Left hindlimb (tissue), 1 donor: ENCODE measurements at places on chromosomes 3 and 15.
A peak's percentile ranks its signal among the peaks of the same experiment; 100 is the strongest.

DNA sequence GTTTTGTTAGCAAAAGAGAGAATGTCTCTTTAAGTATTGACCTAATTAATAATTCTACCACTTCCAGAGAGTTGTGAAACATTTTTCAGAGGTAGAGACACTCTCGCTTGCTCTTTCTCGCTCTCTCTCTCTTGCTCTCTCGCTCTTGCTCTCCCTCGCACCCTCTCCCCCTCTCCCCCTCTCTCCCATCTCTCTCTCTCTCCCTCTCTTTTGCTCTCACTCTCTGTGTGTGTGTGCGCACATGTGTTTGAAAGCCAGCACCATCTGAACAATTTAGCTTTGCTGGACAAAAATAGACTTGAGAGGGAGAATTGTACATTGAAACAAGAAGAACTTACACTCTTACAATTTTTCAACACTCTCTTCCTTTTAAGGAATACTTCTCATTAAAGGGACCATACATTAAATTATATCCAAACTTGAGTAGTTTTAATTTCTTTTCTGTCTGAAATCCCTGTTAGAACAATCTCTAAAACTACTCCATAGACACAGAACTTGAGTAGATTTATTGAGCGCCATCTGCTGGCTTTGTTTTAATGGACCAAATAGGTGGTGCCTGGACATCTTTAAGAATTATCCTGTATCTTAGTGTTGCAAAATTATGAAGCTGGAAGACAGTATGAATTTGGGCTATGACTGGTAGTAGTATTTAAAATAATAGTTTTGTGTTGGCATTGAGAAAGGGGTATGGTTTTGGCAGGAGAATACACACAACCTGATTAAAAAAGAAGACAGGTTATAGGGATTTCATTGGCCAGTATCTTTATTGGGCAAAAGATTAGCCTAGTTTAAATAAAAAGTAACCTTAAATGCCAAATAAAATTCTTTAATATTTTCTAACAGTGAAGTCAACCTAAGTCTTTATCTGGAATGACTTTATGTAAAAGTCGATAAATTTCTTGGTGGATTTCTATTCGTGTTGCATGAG lies 124.6 kb downstream of the AKAP13 start:
- no peak for DNase-seq

DNA sequence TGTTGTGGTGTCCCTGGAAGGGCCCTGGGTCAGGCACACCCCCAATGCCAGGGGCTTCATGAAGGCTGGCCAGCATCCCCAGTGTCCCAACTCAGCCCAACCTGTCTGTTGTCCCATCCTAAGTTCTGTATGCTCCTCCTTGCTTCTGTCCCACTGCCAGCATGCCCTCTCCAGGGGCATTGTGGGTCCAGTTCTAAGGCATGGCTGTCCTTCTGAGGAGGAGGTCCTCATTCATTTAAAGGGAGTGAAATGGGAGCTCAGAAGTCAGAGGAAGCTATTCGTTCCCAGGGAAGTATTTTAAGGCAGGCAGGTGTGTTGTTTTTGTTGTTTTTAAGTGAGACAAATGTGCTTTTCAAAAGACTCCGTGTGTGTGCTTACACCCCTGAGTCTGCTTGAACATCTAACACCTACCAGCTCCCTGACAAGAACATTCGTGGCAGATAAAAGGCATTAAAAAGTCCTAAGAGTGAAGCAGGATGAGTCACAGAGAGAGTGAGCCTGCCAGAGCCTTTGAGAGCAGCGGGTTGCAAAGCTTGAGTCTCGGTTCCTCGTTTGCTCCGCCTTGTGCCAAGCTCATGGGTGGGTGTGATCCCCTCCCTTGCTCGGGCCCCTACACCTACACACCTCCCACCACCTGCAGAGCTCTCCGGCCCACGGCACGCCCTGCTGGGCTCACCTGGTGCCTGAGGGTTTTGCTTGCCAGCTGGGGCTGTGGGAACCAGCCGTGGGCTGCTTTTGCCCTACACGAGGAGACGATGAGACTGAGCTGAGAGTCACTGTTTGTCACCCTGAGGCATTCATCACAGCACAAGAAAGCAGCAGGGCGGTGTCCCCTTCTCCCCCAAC lies 183.4 kb upstream of the TOPAZ1 start:
- DNase-seq = no peak

- DNase-seq = no peak
Observed at GRCh38 chr15:99412626-99413025, 153.2 kb upstream of the MEF2A start.

- no peak for DNase-seq
Observed at GRCh38 chr3:189702066-189702646, 71.0 kb downstream of the TP63 start.

DNA sequence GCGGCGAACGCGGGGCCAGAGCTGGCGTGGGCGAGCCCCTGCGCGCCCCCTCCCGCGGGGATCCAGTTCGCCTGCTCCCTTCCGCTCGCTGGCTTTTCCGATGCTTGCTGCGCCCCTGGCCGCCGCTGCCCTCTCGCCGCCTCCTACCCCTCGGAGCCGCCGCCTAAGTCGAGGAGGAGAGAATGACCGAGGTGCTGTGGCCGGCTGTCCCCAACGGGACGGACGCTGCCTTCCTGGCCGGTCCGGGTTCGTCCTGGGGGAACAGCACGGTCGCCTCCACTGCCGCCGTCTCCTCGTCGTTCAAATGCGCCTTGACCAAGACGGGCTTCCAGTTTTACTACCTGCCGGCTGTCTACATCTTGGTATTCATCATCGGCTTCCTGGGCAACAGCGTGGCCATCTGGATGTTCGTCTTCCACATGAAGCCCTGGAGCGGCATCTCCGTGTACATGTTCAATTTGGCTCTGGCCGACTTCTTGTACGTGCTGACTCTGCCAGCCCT lies 721 bp downstream of the P2RY1 start:
- DNase-seq = peak; percentile 49

DNA sequence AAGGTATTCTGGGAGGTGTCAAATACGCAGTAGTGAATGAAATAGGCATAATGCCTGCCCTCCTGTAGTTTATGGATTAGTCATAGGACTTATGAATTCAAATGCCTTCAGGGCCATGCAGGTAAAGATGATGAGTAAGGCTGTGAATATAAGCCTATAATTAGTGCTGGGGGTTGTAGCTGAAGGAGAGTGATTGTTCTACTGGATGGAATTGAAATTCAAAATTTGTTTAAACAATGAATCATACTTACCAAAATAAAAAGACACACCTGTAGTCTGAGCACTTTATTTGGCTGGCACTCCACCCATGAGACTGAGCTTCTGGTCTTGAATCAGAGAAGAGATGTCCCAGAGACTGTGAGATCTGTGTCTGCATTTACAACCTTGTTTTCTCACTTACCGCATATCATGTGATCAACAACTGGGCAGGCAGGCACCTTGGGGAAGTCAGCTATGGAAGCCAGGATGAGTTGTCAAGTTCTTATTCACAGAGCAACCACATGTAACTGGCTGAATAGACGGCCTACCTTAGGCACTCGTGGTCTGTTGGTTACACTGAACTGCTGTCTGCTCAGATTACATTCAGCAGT lies 291.8 kb downstream of the NAALADL2 start:
- no peak for DNase-seq
